Left hindlimb (tissue), 1 donor: ENCODE measurements at places on chromosomes 16 and 17.

GRCh38 chr17:44983563-44983962 lies 15.5 kb upstream of the C1QL1 start:
- no peak for DNase-seq

GRCh38 chr16:81137754-81138153 lies 41.6 kb upstream of the GCSH start:
- DNase-seq: no peak

DNA sequence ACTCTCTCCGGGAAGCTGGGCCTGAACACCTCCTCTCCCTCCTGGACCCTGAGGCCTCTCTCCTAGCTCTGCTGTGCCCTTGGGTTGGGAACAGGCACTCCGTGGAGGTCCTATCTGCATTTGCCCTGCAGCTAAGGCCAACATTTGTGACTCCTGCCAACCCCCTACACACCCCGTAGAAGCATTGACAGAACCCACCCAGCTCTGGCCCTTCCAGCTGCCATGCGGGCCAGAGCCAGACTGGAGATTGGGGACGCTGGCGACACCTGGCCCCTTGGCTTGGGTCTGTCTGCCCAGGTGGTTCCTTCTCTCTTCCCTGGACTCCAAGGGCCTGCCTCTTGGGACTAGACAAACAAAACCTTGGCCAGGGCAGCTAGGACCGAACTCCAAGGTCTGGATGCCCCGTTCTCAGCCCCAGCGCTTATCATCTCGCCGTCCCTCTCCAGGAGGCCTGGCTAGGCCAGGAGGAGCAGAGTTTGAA lies 644 bp upstream of the RHBDF2 start:
- DNase-seq: peak; percentile 26

GRCh38 chr17:42221886-42222745 lies 27.8 kb upstream of the GHDC start:
- DNase-seq: no peak

- no peak for DNase-seq
Measured at GRCh38 chr16:8644211-8645140, 23.0 kb downstream of the METTL22 start.
